ENCODE measurements at places on chromosomes 16 and 17.

GRCh38 chr16:12431561-12431960 is 372.1 kb downstream of the CPPED1 start:
- no peak for DNase-seq

DNA sequence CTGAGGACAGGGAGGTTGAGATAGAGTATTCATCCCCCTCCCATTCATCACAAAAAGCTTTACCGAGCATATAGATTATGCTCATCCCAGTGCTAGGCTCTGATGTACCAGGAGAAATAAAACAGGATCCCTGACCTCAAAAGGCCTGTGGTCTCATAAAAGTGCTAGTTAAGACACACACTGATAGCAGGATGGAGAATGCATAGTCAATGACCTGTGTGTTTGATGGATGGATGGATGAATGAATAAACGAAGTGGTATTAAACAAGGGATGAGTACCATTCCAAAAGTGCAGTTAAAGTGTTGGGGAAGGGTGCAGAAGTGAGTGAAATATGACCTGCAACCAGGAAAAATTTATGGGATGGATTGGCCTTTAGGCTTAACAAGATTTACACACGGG is 133.9 kb upstream of the NUDT7 start:
- DNase-seq, result no peak

GRCh38 chr16:89174877-89175276 is 3.3 kb downstream of the CDH15 start:
- no peak for DNase-seq

GRCh38 chr17:72853440-72854415 is 238.8 kb downstream of the SLC39A11 start:
- DNase-seq, result no peak

DNA sequence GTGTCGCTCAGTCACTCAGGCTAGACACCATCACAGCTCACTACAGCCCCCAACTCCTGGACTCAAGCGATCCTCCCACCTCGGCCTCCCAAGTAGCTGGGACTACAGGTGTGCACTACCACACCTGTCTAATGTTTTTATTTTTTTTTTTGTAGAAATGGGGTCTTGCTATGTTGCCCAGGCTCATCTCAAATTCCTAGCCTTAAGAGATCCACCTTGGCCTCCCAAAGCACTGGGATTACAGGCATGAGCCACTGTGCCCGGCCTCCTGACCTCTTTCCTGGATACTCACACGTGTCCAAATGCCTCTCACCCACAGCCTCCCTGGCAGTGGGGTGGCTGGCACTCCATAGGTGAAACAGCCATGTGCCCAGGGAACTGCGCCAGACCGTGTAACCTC is 17.5 kb downstream of the CAMKK1 start:
- no peak for DNase-seq

- no peak for DNase-seq
These were observed 295.3 kb downstream of the SLC39A11 start for GRCh38 chr17:72797142-72797541.

GRCh38 chr16:87057211-87057881 is 259.8 kb downstream of the C16orf95 start:
- DNase-seq, result no peak

- DNase-seq, result no peak
These were observed 1.2 kb downstream of the PTX4 start for GRCh38 chr16:1487395-1488053.

DNA sequence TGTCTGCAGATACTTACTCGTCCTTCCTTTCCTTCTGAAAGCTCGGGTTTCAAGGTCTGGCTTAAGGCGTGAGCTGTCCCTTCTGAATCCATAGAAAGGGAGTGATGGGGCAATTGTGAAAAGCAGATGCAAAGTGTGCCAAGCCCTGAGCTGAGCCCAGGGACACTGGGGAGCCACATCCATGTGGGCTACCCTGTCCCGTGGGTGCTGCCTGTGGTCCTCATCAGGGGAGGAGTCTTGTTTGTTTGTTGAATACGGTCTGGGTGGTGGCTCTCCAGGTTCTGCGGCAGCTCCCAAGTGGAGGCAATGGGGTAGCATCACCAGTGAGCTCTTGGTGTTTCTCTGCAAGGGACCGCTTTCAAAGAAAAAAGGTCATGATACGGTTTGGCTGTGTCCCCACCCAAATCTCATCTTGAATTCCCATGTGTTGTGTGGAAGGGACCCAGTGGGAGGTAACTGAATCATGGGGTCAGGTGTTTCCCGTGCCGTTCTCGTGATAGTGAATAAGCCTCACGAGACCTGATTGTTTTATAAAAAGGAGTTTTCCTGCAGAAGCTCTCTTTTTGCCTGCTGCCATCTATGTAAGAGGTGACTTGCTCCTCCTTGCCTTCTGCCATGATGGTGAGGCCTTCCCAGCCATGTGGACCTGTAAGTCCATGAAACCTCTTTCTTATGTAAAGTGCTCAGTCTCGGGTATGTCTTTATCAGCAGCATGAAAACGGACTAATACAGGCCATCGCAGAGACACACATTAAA is 1.0 kb upstream of the ALG1 start:
- no peak for DNase-seq

GRCh38 chr16:276426-277077 is 808 bp upstream of the RGS11 start:
- DNase-seq, result no peak

DNA sequence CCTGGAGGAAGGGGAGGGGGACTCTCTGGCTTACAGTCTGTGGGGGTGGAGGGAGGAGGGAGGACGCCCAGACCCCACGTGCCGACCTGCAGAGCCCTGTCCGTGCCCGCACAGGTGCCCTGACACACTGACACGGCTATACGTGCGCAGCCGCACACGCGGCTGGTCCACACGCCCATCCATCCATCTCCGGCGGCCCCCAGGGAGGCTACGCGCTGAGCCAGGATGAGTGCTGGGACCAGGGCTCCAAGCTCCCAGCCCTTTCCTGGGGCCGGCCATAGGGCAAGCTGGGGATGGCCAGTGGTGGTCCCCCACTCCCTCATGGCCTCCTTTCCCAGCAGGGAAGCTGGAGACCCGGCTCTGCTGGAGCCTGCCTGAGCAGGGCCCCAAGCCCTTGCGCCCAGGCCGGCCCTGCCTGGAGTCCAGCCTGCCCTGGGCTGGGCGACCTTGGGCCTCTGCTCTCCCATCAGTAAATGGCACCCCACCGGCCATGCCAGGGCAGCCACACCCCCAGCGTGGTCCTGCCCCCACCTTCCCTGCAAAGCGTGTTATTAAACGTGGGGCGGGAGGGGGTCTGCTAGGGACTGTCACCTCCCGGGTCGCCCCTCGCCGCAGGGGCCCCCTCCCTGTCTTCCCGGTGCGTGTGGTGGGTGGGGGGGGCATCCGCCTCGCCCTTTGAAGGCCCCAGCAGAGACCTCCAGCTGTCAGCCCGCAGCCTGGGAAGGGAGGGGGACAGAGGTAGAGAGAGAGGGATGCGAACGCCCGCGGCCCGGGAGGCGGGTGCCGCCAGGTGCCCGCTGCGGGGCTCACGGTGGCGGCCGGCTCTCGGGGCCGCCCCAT is 863 bp downstream of the CASKIN1 start:
- no peak for DNase-seq

GRCh38 chr17:77312786-77313599 is 172.2 kb downstream of the SEC14L1 start:
- no peak for DNase-seq

- no peak for DNase-seq
These were observed 175.7 kb downstream of the PARN start for GRCh38 chr16:14454391-14454790.

- no peak for DNase-seq
These were observed 36.4 kb downstream of the CDR2 start for GRCh38 chr16:22337849-22338635.

DNA sequence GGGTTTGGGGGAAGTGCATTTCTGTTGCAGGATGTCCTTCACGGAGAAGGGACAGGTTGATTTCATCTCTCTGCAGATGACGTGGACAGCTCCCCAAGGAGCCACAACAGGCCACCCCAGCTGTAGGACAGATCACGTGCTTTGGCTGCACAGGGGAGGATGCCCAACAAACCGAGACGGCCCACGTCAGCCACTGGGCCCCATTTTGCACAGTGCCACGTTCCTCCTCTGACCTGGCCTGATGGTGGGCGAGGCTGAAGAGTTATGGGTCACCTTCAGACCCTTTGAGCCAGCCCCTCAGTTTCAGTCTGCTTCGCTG is 9.0 kb upstream of the RHBDL3 start:
- DNase-seq, result no peak

- no peak for DNase-seq
These were observed 169.8 kb downstream of the WSCD1 start for GRCh38 chr17:6240001-6240400.

- no peak for DNase-seq
These were observed 65.6 kb downstream of the SMG6 start for GRCh38 chr17:2237950-2238349.

DNA sequence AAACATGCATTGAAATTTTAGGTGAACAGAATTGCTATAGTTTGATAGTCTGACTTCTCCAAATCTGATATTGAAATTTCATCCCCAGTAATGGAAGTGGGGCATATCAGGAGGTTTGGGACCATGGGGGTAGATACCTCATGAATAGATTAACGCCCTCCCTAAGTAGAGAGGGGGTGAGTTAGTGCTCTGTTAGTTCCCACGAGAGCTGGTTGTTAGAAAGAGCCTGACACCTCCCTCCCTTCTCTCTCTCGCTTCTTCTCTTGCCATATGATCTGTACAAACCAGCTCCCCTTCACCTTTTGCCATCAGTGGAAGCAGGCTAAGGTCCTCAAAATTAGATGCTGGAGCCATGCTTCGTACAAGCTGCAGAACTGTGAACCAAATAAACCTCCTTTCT is 78.8 kb downstream of the BRIP1 start:
- DNase-seq, result no peak

DNA sequence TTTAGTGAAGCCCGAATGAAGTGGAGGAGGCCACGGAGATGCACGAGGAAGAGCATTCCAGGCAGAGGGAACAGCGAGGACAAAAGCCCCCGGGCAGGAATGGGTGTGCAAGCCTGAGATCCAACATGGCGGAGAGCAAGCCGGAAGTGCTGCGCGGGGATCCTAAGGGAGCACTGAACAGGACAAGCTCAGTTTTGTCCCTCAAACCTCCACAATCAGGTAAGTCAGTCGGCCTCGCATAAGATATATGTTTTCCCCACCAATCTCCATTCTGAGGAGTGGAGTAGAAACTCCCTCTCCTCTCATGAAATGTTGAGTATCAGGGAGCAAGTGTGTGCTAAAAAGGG is 32.9 kb upstream of the USP22 start:
- no peak for DNase-seq

DNA sequence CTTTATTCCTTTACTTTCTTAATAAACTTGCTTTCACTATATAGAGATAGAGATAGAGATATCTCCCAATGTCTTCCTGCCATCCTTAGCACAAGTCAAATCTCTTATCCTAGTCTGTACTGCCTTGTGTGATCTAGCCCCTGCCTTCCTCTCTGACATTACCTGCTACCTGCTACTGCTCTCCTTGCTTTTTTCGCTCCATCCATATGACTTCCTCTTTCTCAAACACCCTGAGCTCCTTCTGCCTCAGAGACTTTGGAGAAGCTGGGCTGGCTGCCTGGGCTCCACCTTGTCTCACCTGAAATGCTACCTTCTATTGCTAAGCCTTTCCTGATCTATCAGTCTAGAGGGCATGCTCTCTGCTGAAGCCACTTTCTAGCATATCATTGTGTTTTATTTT is 24.7 kb upstream of the WSB1 start:
- DNase-seq, result no peak

DNA sequence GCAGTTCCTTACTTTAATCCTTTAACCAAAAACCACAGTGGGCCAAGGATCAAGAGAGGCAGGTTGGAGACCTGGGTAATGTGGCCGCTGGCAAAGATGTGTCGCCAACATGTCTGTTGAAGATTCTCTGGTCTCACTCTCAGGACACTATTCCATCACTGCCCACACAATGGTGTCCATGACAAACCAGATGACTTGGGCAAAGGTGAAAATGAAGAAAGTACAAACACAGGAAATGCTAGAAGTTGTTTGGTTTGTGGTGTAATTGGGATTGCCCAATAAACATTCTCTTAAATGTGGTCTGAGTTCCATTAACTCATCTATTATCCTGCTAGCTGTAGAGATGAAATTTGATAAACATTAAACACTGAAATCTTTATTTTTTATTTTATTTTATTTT is 43.3 kb downstream of the SALL1 start:
- no peak for DNase-seq

GRCh38 chr17:58079300-58080033 is 3.8 kb upstream of the DYNLL2 start:
- DNase-seq, result no peak

- DNase-seq, result no peak
These were observed 2.0 kb upstream of the TMEM11 start for GRCh38 chr17:21215935-21216334.

GRCh38 chr16:22388101-22388644 is 13.8 kb upstream of the CDR2 start:
- DNase-seq, result no peak

DNA sequence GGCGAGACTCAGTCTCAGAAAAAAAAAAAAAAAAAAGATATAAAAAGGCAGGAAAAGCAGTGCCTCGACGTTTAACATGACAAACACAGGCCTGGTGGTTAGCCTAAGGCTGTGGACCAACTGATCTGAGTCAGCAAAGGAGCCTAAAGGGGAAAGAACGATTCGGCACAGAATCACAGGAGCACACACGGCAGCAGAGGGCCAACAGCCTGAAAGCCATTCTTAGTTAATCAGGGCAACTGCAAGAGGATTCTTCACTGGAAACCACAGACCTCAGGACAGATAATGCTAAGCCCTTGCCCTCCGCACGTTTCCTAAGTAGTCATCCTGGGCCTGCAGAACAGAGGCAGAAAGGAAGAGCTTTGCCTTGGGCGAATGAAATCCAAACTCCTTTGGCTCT is 14.7 kb downstream of the TMEM11 start:
- no peak for DNase-seq

GRCh38 chr16:1620391-1620790 is 8.2 kb downstream of the CRAMP1 start:
- no peak for DNase-seq

DNA sequence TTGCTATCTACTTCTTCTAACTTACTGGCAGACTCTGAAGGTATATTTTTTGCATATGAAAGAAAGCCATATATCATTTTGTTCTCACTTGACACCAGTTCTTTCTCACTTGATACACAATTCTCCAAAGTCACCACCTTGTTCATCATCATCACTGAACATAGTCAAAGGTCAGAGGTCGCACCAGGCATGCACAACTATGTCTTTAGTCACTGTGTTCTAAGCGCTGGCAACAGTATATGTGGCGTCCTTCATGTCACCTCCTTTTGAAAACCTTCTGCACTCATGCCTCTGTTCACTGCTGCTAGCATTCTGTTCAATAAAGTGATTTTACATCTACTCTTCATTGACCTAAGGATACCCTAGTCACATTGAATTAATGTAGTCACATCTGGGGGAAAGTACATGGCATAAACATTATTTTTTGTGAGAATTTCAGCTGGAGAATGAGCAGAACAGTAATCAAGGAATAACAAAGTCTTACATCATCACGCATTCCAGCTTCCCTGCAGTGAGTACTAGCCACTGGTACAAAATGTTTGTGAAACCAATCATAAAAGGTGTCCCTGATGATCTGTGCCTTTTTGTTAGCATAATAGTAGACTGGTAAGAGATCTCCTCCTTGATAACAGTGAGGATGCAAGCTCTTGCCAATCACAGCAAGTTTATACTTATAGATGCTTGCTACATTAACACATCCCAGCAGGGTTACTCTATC is 20.5 kb upstream of the TBX4 start:
- no peak for DNase-seq

All from stimulated activated CD4-positive, alpha-beta T cell treated with anti-CD3 and anti-CD28 coated beads, Interleukin-1b, Interleukin-23, amount 100 ng/mL, for 1 hour (primary cell).